Sigmoid colon (tissue), 7 donors: ENCODE measurements at places on chromosomes 12 and 14.

GRCh38 chr14:55832122-55832911 lies 252.3 kb downstream of the KTN1 start:
- DNase-seq = no peak

- DNase-seq = no peak
These were observed 85.5 kb downstream of the GXYLT1 start for GRCh38 chr12:42059127-42059526.

GRCh38 chr14:75341620-75342019 lies 63.0 kb downstream of the FOS start:
- no peak for DNase-seq

DNA sequence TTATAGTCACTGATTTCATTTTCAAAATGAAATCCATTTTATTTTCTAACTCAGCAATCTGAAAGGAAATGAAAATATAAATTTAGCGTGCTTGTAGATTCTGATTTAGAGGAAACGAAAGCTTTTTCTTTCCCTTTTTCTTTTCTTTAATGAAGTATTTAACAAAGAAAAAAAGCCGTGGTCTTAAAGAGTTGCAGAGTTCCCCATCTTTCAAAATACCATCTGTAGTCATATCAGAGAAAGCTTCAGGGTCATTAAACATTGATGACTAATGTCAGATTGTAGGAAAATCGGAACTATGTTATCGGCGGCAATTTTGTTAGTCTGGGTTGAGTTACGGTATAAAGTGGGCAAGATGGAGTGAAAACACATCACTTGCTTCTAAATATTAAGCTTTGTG lies 32.3 kb downstream of the DRAM1 start:
- no peak for DNase-seq

DNA sequence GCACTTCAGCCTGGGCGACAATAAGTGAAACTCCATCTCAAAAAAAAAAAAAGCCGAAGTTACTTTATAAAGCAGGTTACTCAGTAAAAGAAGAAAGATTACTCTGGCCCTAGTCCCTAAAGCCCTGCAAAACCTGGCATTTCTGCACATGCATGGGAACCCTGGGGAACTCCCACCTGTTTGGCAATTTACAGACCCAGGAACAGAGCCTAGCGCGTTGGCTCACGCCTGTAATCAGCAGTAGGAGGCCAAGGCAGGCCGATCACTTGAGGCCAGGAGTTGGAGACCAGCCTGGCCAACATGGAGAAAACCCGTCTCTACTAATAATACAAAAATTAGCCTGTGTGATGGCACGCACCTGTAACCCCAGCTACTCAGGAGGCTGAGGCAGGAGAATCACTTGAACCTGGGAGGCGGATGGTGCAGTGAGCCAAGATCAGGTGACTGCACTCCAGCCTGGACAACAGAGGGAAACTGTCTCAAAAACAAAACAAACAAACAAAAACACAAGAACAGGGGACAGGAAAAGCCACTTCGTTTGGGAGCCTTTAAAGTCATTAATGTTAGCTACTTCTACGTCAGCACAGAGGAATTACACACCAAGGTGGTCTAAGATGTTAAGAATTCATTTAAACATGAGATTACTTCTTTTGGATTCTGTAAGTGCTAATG lies 34.1 kb upstream of the SPTSSA start:
- DNase-seq = peak; percentile 78

- DNase-seq = no peak
These were observed 585.5 kb upstream of the ATXN7L3B start for GRCh38 chr12:73951956-73952703.

GRCh38 chr12:115129727-115130126 lies 445.8 kb upstream of the TBX3 start:
- DNase-seq = no peak

DNA sequence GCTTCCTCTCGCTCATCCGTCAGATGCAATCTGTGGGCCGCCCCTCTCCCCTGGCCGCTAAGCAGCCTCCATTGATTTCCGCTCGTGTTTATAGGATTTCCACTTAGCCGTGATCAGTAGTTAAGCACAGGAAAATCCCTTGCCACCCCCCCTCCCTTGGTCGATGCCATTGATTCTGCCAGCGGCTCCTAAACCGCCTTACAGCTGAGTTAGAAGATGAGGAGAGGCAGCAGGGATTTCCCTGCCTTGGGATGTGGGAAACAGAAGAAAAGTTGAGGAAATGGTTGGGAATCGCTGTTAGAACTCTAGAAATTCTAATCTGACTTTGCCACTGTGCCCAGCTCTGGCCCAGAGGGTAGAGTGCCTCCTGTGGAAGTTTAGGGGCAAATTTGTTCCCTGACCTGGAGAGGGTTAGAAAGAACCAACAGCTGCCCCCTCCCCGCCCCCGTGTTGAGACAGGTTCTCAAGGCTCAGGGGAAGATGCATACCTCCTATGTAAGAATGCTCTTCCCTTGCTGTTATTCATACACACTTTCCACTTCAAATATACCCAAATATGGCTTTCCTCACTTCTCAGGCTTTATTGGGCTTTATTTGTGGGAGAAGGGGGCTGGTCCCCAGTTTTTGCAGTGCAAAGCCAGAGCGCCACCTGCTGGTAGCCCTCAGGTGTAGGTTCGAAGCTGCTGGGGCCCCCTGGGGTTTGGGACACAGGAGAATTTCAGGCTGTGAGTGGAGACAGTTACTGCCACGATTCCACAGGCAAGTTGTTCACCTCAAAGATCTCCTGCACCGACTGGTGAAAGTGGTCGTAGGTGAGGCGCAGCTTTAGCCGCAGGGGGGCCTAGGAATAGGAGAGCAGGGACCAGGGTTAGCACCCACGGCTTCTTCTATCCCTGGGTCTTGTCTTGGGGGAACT lies 3.2 kb downstream of the THTPA start:
- no peak for DNase-seq
